ENCODE measurements at places on chromosomes 7 and 10.

GRCh38 chr7:141094336-141095070 lies 20.6 kb downstream of the TMEM178B start:
- no peak for DNase-seq

DNA sequence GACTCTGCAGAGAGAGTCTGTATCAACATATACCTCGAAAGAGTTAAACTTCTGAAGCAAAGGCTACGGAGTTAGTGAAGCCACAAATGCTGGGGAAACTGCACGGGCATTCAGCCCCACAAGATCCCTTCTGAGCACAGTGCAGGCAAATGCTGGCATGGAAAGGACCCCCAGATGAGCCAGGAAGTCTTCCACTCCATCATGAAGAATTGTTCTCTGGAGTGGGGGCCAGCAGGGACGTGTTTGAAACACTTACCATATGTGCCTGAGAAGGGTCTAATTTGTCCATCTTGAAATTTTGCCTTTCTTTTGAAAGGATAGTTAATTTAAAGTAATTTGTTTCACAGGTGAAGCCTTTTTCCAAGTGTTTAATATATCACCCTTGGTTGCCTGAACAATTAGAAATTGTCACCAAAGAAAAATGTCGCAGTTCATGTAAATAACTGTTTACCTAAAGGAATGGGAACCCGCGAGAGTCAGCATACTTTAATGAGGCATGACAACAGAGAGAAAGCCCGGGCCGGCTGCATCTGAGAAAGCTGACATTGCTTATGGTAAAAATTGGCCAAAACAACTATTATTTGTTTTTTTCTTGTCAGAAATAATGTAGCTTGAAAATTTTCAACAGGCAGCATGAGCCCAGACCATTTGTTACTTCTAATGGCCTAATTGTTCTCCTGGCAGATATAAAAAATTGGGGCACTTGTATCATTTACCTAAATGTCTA lies 287.6 kb upstream of the MGMT start:
- no peak for DNase-seq

- DNase-seq = no peak
These were observed 1.5 kb downstream of the LZTS2 start for GRCh38 chr10:101000915-101001658.

DNA sequence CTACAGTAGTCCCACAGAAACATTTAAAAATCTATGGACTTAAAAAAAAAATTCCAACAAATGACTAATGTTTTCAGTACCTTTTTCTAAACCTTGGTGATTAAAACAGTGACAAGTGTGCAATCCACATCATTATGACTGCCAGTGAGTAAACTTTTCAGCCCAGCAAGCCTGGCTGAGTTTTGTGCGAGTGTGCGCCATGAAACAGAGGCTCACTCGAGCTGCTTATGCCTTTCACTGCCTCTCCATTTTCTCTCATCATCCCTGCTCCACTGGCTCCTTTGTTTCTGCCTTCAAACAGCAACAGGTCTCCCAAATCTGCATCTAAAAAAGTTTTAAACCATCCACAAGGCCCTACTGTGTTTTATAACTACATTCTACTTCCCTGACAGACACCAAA lies 105.8 kb downstream of the USP6NL start:
- DNase-seq = no peak

GRCh38 chr10:16787361-16787791 lies 29.8 kb downstream of the RSU1 start:
- DNase-seq = no peak

- no peak for DNase-seq
These were observed 287.8 kb upstream of the CDC14C start for GRCh38 chr7:48636391-48637015.

DNA sequence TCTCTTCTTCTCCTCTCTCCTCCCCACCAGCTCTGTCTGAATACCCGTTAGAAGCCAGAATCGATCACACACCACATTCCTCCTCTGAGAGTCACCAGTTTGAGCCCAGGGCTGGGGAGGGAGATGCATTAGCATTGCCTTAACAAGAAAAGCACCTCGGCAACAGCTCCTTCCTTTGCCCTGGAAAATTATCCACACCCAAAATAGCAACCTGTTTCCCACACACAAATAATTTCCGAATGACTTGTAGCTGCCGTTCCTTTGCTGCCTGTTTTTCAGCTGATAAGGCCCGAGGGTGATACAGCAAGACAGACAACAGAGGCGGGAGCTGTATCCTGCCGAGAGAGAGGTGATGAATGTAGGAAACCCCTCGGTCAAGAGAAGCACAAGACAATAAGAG lies 91.3 kb downstream of the CPXM2 start:
- DNase-seq = no peak

DNA sequence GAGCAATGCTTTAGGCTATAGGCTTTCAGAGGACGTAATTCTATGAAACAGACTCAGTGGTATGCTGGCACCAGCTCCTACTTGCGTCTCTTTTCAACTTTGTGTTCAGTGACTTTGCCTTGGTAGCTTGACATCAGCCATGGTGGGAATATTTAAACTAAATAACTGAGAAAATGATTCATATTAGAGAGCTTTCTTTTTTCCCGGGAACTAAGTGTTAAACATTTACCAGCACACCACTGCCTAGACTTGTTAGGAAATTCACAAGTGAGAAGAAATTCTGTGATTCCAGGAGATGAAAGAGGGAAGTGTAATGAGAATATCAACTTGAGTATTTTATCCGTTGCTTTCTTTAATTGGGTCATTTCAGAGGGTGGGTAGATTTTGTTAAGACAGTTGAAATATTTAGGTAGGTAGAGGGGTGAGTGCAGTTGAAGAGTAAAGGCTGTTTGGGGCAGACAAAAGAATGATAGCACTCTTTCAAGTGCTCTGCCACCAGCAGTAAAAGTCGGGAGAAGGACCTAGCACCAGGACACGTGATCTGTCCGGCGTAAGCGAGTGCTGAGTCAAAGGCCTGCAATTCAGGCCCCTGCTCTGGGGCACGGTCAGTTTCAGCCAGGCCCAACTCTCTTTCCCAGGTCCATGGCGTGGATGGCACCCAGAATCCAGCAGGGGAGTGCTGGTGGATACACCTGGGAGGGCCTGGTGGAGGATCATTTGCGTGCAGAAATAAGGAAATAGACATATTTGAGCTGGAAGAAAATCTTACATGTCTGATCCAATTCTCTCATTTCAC lies 206.3 kb downstream of the SNX10 start:
- no peak for DNase-seq

- DNase-seq = no peak
These were observed 122.2 kb downstream of the KMT2E start for GRCh38 chr7:105136221-105136620.

GRCh38 chr7:22554184-22554583 lies 54.2 kb upstream of the STEAP1B start:
- no peak for DNase-seq

GRCh38 chr10:18094793-18095192 lies 45.4 kb upstream of the CACNB2 start:
- no peak for DNase-seq

DNA sequence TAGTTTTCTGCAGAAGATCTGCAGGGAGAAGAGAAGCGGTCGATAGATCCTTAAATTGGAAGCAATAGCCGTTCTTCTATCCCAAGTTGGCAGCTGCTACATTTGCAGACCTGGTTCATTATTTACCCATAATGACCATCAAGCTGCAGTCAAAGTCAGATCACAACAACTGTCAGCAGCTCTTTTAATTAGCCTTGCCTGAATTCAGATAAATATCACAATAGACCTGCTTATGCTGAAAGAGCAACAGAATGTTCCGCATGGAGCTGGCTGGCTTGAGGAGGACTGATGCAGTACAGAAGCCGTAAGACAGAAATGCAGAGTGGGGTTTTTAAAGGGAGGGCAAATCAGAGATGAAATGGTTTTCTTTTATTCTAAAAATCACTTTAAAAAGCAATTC lies 109.4 kb downstream of the HIBADH start:
- no peak for DNase-seq

DNA sequence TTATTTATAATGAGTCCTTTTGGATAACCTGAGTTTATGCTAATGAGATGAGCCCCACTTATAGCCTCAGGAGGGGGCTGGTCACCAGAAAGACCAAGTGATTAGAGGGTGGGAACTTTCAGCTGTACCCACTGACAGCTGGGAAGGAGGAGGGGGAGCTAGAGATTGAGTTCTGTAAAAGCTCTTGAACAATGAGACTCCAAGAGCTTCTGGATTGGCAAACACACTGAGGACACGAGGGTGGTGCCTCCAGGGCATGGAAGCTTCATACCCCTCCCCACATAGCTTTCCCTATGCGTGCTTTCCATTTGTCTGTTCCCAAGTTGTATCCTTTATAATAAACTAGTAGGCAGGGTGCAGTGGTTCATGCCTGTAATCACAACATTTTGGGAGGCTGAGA lies 20.3 kb downstream of the MRPS24 start:
- DNase-seq = no peak

GRCh38 chr10:26780106-26780792 lies 80.5 kb downstream of the ABI1 start:
- DNase-seq = no peak

DNA sequence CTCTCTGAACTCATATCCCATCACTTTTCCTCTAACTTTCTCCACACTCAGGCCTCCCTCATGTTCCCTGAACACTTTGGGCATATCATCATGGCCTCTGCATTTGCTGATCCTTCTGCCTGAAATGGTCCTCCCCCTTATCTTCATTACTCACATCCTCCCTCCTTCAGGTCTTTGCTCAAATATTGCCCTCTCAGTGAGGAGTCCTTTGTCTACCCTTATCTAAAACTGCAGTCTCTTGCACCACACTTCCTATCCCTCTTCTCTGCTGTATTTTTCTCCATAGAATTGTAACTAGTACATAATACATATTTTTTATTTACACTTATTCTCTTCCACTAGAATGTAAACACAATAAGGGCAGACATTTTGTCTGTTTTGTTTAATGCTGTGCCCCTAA lies 41.7 kb downstream of the DNAJC1 start:
- no peak for DNase-seq

GRCh38 chr7:2143981-2144595 lies 88.7 kb downstream of the MAD1L1 start:
- DNase-seq = no peak

DNA sequence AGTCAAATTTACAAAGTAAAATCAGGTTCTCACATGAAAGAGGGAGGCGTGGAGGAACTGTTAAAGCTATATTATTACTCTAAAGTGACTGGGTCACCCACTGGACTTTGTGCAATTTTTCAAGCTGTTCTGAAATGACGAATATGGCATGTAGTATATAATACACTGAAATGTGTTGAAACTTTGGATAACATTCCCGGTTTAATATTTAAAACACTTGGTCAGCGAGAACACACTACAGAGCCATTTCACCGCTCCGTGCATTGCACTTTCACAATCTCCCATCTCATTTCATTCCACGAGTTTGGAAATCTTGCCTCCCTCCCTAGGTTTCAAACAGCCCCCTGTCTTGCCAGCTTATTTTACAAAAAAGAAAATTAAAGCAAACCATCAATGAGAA lies 337.9 kb downstream of the WDR11 start:
- no peak for DNase-seq

GRCh38 chr7:6121141-6121540 lies 90.0 kb downstream of the ANKRD61 start:
- DNase-seq = no peak

DNA sequence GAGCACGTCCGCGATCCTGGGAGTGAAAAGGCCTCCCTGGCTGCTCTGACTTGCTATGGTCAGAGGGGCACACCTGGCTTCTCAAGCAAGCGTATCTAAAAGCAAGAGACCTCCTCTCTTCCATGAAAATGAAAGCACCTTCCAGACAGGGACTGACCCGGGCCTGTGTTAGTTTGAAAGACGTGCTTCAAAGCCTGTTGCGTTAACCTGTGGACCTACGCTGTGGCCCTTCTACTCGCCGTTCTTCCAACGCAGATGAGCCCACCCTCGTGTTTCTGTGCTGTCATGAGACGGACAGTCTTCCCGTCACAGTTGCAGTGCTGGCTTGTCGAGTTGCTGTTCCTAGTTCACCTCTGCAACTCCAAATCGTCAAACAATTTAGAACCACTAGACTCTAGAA lies 15.5 kb upstream of the GDI2 start:
- DNase-seq = no peak

GRCh38 chr10:35797187-35797586 lies 155.1 kb upstream of the FZD8 start:
- no peak for DNase-seq

DNA sequence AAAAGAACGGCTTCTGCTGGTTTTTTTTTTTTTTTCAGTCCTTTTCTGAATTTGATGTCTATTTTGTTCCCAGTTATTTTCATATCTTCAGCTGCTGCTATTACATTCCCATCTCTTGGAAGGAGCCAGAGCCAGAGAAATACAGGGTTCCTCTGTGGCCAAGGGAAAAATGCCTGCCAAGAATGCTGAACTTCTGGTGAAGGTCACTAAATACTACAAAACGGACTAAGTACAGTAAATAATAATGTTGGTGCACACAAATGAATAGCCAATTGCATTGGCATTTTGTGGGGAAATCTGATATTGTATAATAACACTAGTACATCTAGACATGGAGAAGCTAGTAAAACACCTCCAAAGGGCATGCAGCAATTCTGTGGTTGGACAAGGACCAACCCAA lies 56.3 kb upstream of the ZEB1 start:
- no peak for DNase-seq

DNA sequence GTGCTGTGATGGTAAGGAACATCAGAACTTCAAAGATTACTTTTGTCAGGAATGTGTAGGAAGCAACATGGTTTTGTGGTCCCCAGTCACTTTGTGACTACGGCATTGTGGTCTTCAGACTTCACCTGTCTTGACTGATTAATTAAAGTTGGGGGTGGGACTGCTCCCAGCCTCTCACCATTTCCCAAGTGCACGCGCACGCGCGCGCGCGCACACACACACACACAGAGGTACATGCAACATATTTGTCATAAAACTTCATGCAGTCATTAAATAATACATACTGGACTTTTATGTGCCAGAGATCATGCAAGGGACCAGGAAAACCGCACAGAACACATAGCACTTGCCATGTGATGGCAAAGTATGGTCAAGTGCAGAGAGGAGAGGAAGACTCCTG lies 181.2 kb downstream of the EVX1 start:
- DNase-seq = no peak

DNA sequence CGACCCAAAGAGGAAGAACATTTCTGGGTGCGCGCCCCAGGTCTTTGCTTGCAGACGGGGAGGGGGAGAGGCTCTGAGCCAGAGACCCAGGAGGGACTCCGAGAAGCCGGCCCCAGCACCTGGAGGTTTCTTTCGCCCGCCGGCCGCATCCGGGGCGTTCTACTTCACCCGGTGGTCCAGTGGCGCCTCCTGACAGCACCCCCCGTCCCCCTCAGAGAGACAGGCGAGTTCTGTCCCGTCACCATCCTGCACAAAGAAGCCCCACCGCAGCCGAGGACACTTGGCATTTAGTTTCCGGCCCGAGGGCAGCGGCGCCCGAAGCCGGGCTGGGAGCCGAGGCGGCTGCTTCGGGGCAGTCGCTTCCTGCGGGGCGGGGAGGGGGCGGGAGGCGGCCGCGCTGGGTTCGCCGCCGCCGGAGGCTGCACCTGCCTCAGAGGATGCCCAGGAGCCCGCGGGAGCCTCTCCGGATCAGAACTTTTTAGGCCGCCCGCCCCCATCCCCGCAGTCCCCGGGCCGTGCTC lies at the start of gene TMEM178B:
TMEM178B (plus strand) TSS at position 424 of the 521 bp plus-strand sequence.
- no peak for DNase-seq

DNA sequence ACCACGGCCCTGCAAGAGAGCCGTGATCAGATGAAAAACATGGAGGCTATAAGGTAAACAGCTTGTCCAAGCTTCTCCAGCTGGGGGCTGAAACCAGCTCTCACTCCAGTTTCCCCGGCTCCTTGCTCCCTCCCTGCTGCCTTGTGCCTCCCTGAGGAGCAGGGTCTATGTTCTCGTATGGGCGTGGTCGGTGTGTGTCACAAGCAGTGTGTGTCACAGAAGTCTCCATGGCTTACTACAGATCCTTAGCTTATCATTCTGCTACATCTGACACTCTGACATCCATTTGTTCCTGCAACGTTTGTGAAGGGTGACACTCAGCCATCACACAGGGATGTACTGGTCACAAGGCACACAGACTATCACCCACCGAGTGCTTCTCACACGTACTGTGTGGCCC lies 54.6 kb downstream of the CSGALNACT2 start:
- no peak for DNase-seq

Data from esophagus squamous epithelium (tissue), 5 donors.